ENCODE measurements at places on chromosomes 11 and 22.

DNA sequence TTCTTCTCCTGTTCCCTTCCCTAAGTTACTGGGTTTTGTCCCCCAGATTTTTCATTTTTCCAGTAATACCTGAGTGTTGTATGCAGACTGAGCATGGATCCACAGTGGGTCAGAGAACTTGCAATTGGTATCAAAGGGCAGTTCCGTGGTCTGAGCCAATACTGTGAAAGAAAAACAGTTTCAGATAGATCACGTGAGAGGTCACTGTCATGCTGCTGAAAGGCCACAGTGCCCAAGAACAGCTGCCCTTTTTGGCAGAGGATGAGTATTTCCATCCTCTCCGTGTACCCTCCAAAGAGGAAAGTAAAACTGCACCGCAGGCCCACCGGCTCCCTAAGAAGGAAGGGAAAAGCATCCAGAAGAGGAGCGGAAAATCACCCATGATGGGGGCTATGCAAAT, 73.0 kb upstream of the TBCEL start:
- DNase-seq, result no peak

- no peak for DNase-seq
These were observed 36.5 kb downstream of the CTTN start for GRCh38 chr11:70434813-70435278.

- no peak for DNase-seq
These were observed at the start of gene CASP4 for GRCh38 chr11:104968355-104968855. Gene CASP4 (minus strand): TSS chr11:104968574. CDS start chr11:104968525, 49 bp downstream.

DNA sequence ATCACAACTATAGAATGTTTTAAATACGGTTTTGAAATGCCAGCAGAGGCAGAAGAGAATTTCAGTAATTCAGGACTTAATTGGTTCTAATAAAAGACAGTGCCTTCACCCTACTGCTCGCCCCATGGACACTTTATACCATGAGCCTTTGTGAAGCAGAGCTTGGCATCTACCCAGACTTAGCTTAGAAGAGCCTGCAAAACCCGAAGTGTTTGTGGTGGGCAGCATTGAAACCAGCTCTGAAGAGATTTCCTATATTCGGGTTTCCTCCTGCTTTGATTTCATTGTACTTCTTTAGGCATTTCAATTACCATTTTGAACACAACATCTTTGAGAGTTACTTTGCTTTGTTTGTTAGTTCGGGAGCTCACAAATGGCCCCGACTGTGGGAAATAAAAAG, 185.1 kb upstream of the MTNR1B start:
- no peak for DNase-seq

DNA sequence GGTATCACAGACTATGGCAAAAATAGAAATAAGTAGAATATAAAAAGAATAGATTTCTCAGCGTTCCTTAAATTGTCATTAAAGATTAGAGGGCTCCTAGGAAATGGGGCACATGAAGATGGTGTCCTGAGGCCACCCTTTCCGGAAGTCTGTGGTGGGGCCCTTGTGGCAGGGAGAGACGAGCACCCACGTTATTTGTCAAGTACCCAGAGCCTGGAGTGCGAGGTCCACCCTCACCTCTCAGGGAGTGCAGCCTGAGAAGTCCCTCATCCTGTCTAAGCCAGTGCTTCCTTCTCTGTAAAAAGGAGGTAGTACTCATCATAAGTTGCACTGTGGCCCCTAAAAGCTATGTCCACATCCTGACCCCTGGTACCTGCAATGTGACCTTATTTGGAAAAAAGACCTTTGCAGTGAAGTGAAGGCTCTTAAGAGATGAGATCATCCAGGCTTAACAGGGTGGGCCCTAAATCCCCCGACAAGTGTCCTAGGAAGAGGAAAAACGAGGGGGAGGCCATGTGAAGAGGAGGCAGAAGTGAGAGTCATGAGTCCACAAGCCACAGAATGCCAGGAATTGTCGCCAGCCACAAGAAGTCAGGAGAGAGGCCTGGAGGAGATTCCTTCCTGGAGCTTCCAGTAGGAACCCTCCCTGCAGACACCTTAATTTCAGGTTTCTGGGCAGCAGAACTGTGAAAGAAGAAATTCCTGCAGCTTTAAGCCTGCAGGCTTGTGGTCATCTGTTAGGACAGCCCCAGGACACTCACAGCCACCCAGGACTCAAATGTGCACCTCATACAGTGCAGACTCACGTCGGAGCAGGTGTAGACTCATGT, 76.8 kb upstream of the CCND1 start:
- DNase-seq, result no peak

GRCh38 chr11:27509908-27510307, 3.3 kb upstream of the LIN7C start:
- no peak for DNase-seq

DNA sequence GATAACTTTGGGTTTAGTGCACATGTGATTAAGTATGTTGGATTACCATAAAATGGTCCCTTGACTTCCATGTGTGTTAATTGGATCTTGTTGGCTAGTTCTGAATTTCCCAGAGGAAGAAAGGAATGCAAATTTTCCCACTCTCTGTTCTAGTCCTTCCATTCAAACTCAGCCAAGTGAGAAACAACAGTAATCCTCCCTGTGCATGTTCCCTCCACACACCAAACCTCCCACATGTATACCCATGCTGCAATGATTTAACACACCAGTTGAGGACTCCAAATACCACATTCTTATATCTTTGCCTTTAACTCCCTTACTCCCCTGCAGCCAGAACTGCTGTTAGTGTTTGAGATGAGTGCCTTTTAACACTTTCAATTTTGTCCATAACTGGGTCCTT, 1158.9 kb downstream of the DLG2 start:
- DNase-seq, result no peak

GRCh38 chr22:39471381-39472141, 14.7 kb downstream of the MGAT3 start:
- DNase-seq, result no peak

GRCh38 chr11:115965767-115966504, 461.7 kb upstream of the CADM1 start:
- DNase-seq, result no peak

DNA sequence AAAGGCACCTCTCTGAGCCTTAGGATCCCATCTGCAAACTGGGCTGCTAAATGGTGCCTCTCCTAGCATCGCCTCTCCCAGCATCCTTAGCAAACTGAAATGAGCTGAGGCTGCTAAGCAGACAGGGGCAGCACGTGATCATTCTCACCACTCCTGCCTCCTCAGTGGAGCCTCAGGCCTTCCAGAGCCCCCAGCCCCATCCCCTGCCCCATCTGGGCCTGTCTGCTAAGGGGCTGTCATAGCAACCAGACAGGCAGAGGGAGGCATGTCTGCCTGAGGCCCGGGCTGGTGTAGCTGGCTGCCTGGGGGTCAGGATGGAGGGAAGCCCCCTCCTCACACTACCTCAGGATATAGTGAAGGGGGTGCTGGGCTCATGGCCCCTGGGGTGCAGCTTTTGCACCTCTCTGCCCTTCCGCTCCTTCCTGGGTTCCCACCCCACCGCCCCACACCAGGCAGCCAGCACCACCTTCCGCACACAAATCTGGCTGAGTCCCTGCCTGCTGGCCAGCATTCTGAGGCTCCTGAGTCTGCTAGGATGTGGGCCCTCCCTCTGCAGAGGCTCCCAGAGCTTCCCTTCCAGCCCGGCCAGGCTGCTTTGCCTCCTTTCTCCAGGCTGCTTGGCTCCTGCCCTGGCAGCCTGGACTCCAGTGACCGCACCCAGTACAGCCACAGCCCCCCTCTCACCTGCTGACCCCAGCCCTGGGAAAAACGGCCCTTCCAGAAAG, 47.5 kb upstream of the TTLL12 start:
- no peak for DNase-seq

DNA sequence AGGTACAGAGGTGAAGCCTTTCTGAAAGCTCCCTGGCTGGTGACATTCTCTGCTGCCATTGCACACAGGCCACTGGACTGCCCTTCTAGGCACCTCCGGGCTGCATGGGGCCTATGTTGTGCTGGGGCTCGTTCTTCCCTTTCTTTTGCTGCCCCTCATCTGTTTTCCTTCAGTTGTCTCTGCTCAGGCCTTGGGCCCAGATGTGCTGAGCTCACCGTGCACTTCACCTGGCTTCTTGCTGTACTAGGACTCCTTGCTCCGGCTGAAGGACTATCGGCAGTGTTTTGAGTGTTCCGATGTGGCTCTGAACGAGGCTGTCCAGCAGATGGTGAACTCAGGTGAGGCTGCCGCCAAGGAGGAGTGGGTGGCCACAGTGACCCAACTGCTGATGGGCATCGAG, 59.4 kb downstream of the CABIN1 start:
- no peak for DNase-seq

- DNase-seq, result no peak
These were observed 300.1 kb downstream of the BUD13 start for GRCh38 chr11:116472651-116473050.

- no peak for DNase-seq
These were observed 411 bp upstream of the KIRREL3 start for GRCh38 chr11:127000981-127001380.

- no peak for DNase-seq
These were observed 10.7 kb upstream of the B3GAT3 start for GRCh38 chr11:62632492-62632891.

DNA sequence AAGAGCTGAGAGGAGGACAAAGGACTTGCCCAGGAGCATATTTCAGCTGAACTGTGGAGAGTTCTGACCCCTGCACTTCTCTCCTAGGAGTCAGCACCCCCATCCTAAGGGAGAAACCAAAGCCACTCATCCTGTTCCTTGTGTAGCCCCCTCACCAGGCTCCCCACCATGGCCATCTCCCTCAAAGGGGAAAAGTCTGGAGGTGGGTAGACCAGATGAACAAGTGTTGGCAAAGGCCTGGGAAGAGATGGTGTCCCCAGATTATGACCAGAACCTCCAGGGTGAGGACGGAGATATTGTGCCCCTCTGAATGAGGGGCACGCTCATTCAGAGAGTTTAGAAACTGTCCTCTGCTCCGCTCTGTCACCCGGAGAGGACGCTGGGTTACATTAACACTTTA, 880.0 kb downstream of the BRD1 start:
- DNase-seq, result no peak

DNA sequence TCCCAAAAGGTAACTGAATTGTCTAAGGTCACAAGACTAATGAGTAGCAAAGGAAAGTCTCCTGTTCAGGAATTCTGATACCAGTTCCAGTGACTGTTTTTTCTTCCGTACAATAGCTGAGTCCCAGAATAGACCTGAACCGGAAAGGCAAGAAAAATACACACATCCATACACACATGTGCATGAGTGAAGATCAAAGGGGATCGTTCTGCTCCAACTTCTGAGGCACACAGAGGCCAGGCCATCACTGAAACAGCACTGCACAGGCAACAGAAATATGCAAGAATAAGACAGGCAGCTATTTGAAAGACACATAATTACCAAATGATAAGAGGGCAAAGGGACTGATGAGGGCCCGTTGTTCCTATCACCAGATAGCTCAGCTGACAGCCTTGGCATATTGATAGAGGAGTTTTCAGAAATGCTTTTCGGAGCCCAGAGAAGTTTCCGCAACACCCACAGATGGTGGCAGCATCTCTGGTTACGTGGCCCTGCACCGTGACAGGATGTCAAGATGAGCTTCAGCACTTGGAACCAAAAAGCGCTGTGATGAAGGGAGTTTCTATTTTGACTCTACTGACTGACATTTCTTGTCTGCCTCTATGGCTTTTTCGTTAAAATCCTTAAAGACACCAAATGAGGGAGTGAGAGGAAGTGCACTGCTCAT, 280.6 kb downstream of the LARGE1 start:
- no peak for DNase-seq

DNA sequence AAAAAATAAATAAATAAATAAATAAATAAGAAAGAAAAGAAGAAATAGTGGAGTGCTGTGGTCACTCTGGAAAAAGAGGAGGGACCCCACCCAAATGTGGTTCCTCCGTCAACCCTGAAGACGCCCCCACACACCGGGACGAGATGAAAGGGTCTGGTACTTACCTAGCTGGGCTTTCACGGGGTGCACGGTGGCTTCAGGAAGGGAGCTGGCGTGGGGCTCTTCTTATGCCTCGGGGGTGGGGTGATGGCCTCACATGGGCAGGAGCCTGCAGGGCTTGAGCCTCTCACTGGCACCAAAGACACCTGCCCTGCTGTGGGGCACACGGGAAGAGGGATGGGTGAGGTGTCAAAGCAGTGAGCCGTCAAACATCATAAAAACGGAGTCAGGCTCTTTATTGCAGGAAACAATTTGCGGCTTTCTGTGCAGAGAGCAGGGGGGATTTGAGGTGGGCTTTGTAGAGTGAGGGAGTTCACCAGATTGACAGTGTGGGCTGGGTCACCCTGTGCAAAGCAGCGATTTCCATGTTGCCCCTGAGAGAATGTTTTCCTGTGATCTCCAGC, 28.0 kb upstream of the KRTAP5-6 start:
- DNase-seq, result no peak

DNA sequence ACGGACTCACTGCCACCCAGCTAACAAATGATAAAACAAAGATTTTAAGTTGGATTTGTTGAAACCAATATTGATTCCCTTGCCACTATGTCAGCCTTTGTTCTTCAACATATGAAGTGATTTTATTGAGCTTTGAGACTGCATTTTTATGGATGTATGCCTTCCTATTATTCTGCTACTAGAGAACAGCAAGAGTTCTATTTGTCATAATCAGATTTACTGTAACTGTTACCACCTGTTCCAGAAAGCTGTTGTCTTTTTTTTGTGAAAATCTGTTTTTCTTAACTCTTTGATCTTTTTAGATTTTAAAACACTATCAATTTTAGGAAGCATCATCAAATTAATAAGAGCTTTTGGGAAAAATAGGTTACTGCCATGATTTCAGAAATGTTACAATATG, 114.4 kb downstream of the MUC15 start:
- no peak for DNase-seq

- no peak for DNase-seq
These were observed 111.5 kb downstream of the PKNOX2 start for GRCh38 chr11:125275905-125276618.
